ENCODE measurements at places on chromosomes 5 and 9. TPM values are rescaled to one million over a fixed set of nuclear protein-coding genes. Genes with fewer than 3 reads are reported as not detected.

Gene C5orf58
- total RNA-seq = not detected

DNA sequence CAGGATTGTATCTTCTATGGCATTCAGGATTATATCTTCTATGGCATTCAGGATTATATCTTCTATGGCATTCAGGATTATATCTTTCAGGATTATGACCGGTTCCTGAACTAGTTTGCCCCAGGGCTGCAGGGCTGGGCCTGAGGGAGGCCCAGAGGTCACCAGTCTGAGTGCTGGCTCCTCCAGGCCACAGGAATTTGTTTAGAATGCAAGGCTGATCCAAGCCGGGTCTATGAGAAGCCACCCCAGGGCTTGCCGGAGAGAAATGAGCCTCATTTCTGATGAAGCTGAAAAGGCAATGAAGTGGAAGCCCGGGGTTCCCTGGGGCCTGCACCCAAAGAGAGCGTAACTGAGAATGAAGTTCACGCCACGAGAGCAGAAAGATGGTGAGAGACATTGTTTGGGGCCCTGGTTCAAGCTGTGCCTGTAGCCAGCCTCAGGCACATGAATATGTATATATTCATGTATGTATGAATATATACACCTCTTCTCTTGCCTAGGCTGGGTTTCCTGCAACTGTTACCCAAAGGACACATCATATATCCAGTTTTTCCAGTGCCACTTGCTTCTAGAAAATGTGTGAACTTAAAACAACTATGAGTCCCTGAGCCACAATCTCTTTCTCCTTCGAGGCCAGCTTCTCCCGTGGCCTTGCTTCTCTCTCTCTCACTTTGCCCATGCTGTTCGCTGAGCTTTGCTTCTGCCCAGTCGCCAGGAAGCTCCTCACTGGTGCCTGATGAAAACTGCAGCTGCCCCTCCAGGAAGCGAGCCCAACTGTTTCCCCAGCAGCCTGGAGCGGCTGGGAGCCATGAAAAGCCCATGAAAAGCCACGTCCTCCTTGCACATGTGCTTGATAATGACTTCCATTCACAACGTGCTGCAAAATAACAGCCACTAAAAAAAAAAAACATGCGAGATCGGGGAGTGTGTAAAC lies 62.3 kb downstream of the GTF3C4 start:
- no peak for DNase-seq

- DNase-seq = no peak
Observed at GRCh38 chr9:6946583-6947166, 188.9 kb downstream of the KDM4C start.

- no peak for DNase-seq
Observed at GRCh38 chr5:61731946-61732314, 399.9 kb downstream of the ZSWIM6 start.

- DNase-seq = no peak
Observed at GRCh38 chr5:14864181-14864812, 7.3 kb downstream of the ANKH start.

GRCh38 chr9:76203373-76203772 lies 190.9 kb downstream of the RFK start:
- DNase-seq = no peak

- DNase-seq = no peak
Observed at GRCh38 chr5:39059064-39059463, 15.1 kb downstream of the RICTOR start.

DNA sequence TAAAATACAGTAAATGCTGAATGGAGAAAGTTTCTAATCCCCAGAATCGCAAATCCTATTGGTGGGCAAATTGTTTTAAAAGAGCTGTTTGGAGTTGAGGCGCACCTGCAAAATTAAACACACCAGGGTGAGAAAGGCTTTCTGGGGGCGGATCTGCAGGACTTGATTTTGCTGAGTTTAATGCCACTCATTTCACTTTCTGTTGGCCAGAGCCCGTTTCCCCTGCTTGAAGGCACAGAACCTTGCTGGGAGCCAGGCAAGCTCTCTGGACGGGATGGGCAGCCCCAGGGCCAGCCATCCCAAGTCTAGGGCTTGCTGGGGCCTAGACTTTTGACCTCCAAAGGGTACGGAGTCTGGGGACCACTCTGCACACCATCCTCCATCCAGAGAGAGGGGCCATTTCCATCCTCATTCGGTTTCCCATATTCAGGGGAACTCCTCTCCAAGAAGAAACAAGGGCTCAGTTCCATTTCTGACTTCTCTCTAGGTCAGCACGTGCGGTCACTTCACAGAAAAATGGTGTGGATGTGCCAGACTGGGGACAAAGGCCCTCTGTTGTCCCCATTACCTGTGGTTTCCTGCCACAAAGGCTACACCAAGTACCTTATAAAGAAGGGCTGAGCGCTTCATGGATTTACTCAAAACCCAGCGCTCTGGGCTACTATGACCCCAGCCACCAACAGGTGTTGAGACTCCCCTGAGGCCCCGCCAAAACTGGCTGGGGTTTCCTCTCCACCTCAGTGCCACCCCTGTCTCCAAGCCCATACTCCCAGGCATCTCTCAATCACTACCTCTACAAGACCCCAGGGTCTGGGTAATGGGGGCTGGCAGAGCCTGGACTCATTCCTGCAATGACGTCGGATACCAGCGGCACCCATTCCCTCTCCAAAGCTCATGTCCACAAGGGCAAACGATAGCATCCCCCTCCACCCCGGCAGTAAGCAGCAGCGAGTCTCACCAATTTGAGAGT lies 170.0 kb downstream of the AUH start:
- DNase-seq = no peak

- DNase-seq = no peak
Observed at GRCh38 chr5:179221196-179221876, 123.9 kb downstream of the ADAMTS2 start.

DNA sequence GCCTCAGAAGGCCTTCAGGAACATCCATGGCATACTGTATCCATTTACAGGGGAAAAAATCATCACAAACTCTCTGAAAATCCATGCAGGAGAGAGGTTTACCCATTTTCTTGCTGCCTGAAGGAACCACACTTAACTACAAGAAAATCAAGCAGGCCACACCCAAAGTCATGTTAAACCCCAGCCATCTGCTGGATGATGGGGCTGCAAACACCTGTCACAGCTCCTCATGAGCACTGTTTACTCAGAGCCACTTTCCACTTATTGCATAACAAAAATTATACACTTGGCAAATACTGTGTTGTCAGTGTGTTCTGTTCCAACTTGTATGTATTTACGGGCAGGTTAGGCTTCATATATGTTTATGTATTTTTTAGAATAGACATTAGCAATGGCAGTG lies 35.8 kb downstream of the PPIC start:
- DNase-seq = no peak

Gene OTULINL
- 0.21 TPM for total RNA-seq

Data from ascending aorta (tissue), 2 donors.